ENCODE measurements at places on chromosomes 6 and 20.
A peak's percentile ranks its signal among the peaks of the same experiment; 100 is the strongest.

- no peak for DNase-seq
These were observed 208.2 kb downstream of the DLL1 start for GRCh38 chr6:170082531-170083187.

GRCh38 chr6:118263921-118264486 lies 284.1 kb upstream of the PLN start:
- peak; percentile 5 for DNase-seq

GRCh38 chr20:51429696-51430095 lies 112.8 kb downstream of the NFATC2 start:
- no peak for DNase-seq

GRCh38 chr6:44182911-44183390 lies 24.3 kb downstream of the CAPN11 start:
- no peak for DNase-seq

DNA sequence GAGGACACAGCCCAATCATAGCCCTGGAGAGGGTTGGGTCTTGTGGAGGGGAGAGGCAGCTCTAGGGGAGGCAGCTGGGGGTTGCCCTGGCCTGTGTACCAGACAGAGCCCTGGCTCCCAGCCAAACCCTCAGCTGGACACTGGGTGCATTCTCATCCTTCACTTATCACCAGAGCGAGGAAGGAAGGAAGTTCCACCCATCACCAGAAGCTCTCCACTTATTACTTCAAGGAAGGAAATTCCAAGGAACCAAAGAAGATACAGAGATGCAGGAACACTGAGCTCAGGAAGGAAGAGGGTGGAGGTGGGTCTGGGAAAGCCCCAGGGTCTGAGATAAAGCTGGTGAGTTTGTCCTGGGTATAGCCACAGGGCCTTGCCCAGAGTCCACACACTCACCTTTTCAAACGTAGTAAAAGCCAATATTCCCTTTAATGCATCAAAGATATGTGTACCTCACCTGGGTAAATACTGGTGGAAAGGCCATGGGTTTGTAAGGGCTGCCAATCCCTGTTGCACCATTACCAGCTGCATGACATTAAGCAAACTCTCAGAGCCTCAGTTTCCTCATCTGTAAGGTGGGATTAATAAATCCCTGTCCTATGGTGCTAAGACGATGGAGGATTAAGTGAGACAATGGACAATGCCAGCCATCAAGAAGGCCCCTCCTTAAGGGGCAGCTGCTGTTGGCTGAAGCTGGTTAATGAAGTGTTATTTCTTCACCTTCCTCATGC lies 109.7 kb upstream of the NAA20 start:
- DNase-seq, result no peak

DNA sequence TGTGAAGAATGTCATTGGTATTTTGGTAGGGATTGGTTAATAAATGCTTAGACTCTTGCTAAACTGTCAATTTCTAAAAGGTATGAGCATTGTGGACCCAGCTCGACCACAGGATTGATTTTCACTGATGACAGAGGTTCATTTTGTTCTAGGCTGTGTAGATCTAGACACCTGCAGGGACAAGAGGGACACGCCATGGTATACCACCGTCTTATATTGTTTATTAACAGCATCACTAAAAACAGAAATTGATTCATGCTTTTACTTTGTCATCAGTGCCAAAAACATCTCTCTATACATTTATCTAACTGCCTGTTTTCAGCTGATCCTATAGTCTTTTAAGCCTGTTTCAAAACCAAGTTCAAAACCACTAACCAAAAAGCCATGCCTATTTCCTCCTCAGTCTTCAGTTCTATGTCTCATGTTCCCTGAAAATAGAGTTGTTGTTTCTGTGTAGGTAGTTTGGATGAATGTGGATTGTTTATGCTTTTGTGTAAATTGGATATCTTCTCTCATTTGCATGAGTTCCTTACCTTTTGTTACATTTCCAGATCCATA lies 109.8 kb downstream of the JAG1 start:
- DNase-seq, result no peak

GRCh38 chr6:63502156-63502555 lies 70.1 kb upstream of the LOC128125822 start:
- no peak for DNase-seq

- DNase-seq, result no peak
These were observed 9.8 kb upstream of the ID1 start for GRCh38 chr20:31595380-31595653.

- DNase-seq, result no peak
These were observed 105.4 kb upstream of the MCHR2 start for GRCh38 chr6:100099189-100100074.

GRCh38 chr20:35947489-35947888 lies 6.8 kb downstream of the SCAND1 start:
- peak; percentile 8 for DNase-seq

DNA sequence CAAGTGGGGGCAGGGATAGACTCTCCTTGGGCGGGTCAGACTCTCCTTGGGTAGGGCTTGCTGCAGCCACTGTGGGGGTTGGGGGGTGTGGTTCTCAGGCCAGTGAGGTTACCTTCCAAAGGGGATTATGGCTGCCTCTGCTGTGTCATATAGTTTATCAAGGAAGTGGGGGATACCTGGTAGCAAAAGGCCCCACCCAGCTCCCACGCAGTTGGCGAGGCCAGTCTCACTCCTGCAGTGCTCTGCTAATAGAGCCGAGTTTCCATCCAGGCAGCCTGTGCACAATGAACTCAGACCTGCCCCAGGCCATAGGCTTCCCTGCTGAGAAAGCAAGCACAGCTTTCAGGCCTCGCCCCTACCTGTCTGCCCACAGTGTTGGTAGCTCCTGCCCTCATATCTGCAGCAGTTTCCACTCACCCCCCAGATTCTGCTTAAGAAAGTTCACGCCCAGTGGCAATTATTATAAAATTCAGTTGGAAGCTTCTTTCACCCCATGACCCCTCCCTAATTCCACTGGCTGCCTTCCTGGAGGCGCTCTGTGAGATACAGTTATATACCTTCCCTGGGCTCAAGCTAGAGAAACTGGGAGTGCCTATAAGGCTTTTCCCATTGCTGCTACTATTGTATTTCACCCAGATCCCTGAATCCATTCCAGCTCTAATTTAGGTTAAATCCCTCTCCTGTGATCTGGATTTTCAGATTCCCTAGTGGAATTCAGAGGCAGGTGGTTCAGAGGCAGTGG lies 56.1 kb downstream of the HDDC2 start:
- no peak for DNase-seq

GRCh38 chr20:32067234-32067821 lies 15.3 kb downstream of the HCK start:
- peak; percentile 99 for DNase-seq

DNA sequence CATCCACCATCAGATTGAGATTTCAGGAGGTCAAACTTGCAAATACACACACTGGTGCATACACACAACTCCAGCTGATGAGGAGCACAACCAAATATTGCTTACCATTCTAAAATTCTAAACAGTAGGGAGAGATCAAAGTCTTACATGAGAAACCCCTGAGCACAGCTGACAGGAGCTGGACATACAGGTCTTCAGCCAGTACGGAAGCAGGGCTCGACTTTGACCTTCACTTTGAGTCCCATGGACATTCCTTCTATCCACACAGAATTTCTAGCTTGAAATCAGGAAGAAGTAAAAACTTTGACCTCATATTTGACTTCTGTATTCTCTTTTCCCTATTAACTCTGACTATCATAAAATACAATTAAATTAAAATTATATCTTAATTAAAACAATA lies 90.2 kb downstream of the PRKN start:
- no peak for DNase-seq

DNA sequence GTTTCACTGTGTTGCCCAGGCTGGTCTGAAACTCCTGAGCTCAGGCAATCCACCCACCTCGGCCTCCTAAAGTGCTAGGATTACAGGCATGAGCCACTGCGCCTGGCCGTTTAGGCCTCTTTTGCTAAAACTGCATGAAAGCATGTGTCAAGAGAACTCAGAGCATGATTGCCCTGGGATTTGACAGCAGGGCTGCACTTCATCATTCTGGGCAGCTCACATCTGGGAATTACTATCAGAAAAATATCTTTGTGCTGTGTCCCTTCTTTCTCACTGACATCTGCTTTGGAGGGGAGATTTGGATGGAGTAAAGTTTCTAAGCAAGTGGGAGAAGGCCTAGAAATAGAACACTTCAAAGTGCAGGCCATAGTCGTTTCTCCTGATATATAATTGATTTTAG lies 59.6 kb upstream of the EIF2S2 start:
- DNase-seq, result no peak

DNA sequence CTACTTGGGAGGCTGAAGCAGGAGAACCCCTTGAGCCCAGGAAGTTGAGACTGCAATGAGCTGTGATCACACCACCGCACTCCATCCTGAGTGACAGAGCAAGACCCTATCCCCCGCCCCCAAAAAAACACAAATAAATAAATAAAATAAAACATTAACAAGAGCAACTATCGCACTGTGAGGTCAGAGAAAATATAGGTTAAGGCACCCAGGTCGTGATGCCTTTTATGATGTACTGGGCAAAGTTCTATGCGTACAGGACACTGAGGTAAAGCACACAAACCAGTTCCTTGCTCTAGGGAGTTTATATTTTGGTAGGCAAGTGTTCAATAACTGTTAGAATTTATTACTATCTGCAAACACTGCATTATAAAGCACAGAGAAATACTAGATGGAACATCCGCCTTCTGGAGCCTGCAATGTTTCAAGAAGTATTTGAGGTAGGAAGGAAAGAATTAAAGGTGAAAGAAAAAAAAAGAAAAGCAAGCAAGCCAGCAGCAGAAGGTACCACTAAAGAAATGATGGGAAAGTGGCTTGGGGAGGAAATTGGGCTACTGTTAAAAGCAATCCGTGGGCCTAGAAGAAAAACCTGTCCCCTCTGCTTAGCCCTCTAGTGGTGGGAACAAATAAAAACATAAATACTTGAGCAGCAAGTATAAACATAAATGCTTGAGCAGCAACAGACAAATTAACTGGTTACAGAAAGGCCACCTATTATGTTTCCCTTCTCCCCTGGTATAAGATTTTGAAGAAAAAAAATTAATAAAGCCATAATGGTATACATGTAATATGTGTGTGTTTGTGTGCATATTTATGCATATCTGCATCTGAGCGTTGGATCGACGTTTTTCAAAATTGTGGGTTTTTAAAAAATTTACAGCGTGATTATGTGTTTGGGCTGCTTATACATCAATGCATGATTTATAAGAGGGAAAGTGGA lies 128.0 kb downstream of the PHACTR1 start:
- DNase-seq, result peak; percentile 60

DNA sequence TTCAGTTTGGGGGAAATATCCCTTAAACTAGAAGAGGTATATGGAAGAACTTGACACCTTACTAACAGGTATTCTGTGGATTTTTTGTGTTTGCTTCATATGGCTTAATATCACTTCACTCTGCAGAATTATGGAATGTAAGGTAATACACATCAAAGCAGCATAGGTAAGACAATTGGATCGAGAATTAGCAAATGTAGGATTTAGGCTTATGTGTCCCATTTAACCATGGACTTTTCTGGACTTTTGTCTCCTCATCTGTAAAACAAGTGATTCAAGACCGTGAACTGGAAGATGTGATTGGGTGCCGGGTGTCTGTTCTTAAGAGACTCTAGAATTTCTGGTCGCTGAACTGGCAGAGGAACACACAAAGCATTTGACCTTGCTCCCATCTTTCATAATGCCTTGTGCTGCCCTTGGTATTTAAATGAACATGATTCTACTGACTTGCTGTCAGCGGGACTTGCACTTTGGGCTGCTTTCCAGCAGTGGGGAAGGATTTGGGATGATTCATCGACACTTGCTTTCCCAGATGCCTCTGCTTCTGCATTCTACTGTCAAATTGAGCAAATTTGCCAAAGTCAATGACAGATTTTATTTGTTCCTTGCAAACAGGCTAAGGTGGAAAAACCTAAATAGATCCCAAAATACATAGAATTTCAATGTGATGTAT lies 199.8 kb downstream of the PLCB1 start:
- peak; percentile 86 for DNase-seq

- peak; percentile 60 for DNase-seq
These were observed 25.5 kb upstream of the ASXL1 start for GRCh38 chr20:32332614-32333013.

- DNase-seq, result no peak
These were observed 62.8 kb downstream of the PSMB1 start for GRCh38 chr6:170490259-170490658.

DNA sequence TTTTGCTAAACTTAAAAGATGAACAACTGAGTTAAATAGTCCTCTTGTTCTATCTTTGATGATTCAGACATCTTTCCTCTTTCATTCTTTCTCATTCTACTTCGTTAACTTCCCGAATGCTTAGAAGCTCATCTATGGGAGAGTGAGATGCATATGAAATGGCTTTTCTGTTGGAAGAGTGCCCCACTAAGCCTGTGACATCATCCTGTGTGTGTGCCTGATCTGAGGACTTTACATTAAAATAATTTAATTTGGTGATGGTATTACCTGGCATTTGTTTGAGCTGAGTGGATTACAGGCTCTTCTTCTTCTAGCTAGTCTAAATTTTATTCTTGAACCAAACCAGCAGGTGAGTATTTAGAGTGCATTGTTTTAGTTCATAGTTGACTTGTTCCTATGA lies 626.5 kb downstream of the QKI start:
- no peak for DNase-seq

GRCh38 chr6:169887529-169888140 lies 136.2 kb downstream of the ERMARD start:
- no peak for DNase-seq

DNA sequence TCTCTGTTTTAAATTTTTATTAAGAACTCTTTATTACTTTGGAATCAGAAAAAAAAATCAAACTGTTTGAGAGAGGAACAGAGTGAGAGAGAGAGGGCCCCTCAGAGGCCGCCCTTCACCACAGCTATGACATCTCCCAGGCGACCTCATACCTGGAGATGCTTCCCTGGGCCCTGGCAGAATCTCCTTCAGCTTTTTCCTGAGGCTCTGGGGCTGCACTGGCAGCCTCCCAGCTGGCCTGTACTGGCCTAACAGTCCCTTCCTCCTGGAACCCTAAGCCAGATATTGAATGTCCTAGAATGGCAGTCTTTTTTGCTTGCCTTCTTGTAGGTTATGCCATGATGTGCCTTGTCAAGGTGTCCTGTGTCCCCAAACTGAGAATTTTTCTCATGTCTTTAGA lies 13.7 kb downstream of the ABHD12 start:
- DNase-seq, result no peak

DNA sequence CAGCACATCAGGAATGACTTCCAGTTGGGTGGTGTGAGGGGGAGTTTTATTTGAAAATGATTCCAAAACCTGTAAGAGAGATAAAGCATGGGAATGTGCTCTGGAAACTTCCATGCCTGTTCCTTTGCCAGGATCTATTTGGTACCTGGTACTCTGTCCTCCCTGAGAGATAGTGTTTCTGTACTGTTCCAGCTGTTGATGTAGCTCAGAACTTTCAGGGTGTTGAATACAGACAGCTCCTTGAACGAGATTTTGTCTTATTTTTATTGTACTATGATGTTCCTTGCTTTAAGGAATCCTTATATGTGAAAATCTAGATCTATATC lies 148.7 kb upstream of the RIPOR2 start:
- no peak for DNase-seq

DNA sequence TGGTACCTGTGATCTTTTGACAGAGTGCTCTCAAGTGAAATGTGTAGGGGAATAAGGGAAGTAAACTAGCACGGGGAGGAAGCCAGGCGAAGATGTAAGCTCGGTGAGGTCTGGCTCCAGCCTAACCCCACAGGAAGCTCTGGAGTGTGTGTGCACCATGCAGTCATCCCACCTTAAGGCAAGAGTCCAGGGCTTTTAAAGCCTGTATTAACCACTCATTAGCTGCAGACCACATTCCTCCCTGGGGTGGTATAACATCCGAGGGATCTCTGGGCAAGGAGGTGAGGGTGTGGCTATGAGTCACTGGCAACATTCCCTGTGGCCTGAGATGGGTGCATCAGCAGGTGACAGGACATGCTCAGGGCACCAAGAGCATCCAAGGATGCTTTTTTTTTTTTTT lies 12.5 kb upstream of the RANBP9 start:
- no peak for DNase-seq

GRCh38 chr6:53979468-53980067 lies 131.7 kb upstream of the MLIP start:
- peak; percentile 52 for DNase-seq

All from AG10803 (cell line).